Keratinocyte (primary cell): ENCODE measurements at places on chromosomes 16 and 17.
A peak's percentile ranks its signal among the peaks of the same experiment; 100 is the strongest.

DNA sequence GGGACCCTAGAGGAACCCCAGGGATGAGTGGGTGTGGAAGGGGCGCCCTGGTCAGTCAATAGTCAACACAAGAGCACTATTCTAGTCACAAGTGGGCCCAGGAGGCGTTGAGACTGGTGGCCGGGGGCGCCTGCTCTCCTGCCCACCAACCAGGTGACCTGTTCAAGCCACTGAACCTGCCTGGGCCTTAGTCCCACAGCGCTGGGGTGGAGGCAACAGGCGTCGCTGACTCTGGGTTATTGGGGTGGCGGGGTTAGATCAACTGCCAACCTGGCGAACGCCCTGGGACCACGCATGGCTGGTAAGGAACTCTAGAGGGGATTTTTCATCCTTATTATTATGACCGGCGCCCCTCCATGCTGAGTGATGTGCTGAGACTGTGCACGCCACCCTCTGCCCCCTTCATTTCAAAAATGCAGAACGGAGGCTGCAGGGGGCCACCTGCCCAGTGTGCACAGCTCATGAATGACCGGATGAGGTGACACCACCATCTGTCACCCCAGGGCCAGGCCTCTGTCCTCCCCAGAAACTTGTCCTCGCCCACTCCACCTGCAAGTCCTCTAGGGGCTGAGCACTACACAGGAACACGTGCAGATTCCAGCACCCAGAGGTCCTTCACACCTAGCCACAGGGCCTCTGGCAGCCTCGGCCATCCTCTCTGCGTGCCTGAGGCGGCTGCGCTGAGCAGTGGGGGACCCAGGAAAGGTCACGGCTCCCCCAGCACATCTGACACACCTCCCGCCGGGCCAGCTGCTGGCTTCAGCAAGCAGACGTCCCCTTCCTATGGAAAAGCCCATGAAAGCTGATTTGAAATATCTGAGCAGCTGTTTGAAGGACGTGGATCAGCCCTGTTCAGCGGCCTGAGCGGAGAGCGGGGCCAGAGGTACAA is 51.6 kb upstream of the DNAH17 start:
- DNase-seq: no peak

GRCh38 chr16:9907752-9908151 is 274.5 kb downstream of the GRIN2A start:
- no peak for DNase-seq

GRCh38 chr17:8923762-8924161 is 41.7 kb downstream of the PIK3R5 start:
- DNase-seq: no peak

DNA sequence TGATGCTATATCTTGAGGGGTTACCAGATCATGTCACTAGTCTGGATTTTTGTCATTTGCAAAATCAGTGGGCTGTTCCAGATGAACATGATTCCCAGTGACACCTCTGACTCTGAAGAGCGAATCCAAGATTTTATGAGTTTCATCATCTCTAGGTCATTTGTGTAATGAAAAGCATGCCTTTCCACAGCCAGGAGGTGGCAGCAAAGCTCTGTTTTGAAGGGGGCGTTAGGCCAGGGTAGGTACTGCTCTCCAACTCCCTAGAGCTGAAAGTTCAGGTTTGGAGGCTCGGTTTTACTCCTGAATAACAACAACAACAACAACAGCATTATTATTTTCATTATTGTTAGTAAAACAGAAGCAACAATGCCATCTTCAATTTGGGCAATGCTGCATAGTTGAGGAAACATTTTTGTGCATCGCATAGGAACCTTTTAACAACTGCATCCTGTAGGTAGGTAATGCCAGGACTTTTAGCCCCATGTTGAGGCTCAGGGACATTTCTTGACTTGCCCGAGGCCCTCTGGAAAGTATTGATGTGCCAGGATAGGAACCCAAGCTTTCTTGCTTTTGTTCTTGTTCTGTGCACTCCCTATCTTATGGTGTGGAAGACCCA is 77.0 kb downstream of the MYH13 start:
- peak; percentile 9 for DNase-seq

DNA sequence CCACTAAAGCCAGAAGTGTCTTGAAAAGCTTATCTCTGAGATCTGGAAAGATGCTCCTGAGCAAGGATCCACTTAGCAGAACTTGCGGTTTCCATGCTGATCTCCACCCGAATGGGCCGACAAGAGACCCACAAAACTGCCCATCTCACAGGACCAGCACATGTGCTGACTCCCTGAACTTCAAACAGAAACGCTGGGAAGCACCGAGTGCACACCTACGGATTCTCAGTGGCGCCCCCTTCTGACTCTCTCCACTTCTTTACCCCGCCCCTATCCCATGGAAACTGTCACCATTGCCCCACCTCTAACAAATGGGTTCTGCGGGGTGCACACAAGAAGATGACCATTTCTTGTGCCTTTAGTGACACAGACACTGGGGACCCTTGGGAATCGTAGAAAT is 21.4 kb downstream of the CDRT4 start:
- no peak for DNase-seq

DNA sequence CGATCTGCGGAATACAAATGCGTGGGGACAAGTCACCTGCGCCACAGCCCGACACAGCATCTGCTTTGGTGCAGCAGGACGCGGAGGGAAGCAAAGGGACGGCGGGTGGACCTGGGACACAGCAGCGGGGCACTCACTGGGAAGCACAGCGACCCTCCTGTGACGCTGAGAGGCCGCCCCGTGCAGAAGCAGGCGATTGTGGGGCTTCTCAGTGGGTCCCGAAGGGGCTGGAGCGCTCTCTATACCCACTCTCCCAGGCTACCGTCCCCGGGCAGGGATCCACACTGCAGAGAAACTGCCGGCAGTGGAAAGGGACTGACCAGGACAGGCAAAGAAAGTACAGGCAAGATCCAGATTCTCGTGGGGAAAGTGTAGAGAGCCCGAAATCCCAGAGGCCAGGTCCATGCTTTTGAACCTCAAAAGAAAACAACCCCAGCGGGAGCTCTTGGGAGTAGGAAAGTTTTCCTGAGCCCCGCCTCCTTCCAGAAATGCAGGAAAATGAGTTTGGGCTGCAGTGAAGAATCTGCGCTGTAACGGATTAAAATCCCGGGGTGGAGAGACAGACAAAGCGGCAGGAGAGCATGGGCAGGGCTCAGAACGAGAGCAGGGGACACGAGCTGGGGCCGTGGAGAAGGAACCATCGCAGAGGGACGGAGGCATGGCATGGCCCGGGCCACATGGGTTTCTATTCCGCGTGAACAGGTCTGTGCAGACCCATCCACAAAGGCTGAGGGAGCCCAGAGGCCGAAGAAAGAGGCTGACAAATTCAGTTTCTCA is 12.7 kb downstream of the COX4I1 start:
- DNase-seq: no peak

DNA sequence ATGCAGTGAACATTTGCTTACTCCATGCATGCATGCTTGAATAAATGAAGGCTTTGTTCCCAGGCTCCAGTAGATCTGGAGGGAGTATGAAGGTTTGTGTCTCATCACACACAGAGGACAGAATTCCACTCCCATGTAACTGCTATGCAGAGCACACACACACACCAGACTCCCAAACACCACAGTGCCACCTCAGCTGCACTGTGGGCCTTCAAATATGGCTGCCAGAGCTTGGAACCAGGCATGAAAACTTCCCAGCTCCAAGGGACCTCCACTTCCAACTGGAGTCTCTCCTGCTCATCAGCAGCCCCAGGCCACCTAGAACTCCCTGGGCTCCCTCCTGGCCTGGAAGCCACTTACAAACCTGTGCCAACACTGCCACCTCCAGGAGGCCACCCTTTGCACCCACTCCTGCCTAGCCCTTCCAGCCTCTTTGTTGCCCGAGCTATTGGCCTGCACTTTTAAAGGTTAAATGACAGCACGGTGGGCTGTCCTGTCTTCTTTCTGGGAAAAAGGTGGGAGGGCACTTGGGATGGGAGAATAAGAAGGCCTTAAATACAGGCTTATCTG is 151.2 kb downstream of the ZNF423 start:
- DNase-seq: no peak

DNA sequence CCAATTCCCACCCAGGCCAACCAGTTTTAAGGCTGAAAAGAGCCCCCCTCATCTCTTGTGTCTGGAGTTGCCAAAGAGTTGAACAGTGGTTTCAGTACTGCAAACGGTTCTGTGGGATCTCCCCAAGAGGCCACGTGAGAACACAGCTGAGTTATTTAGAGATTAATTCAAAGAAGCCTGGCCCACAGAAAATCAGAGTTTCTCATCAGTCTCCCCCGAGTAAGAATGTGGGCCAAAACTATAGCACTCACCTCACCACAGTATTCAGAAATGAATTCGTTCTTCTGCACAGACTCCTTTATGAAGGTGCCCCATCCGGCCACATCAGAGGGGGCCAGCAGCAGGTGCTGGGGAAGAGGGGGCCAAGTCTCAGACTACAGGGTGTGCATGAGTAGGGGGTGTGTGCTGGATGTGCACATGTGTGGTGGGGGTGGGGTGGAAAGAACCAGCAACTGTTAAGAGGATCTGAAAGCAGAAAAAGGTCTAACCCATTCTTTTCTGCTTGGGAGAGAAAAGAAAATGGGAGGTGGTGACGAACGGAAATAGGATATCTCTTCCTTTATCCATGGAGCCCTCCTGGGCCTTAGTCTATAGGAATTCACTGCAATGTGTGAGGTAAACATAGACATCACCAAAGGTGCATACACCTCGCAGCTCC is 22.6 kb downstream of the CNTNAP1 start:
- no peak for DNase-seq

- no peak for DNase-seq
Observed at GRCh38 chr16:82855471-82855870, 228.7 kb downstream of the CDH13 start.

DNA sequence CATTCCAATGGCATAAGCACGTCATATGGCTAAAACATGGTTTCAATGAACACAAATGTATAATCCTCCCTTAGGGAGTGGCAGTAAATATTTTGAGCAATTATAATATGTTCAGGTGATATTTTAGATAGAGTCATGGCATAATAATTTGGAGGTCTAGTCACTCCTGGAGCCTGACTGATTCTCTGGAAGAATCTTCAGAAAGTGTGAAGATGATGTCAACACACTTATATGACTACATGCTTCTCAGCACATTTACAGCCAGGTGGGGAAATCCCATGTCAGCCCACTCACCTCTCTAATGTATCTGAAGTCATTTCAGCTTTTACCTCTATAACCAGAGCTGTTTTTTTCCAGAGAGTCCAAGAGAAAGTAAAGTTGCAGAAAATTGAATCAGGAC is 474.8 kb downstream of the SHISA9 start:
- no peak for DNase-seq
